NCI-H460 (cell line): ENCODE measurements at places on chromosomes 4 and X. TPM values are rescaled to one million over a fixed set of nuclear protein-coding genes. Genes with fewer than 3 reads are reported as not detected.

PTCHD1 gene
- 4.0 and 4.7 TPM in 2 replicates for total RNA-seq

ARMCX6 gene
- 52.8 and 59.6 TPM in 2 replicates for total RNA-seq

CNKSR2 gene
- 13.0 and 14.9 TPM in 2 replicates for total RNA-seq

CTAG2 gene
- not detected in 2 replicates for total RNA-seq

MAP9 gene
- 13.0 and 13.8 TPM in 2 replicates for total RNA-seq

SULT1E1 gene
- not detected in 2 replicates for total RNA-seq

ZFP92 gene
- total RNA-seq: 0.55 and 0.67 TPM in 2 replicates

NLGN4X gene
- not detected in 2 replicates for total RNA-seq

SPRY1 gene
- 1.4 and 1.7 TPM in 2 replicates for total RNA-seq

RHOH gene
- 3.9 and 7.3 TPM in 2 replicates for total RNA-seq

FAM9C gene
- not detected in 2 replicates for total RNA-seq
